ENCODE measurements at places on chromosomes 16 and 17.

- DNase-seq, result no peak
These were observed 13.5 kb upstream of the PLEKHG4 start for GRCh38 chr16:67265834-67266233.

GRCh38 chr17:29933379-29933778 lies 3.4 kb upstream of the SSH2 start:
- no peak for DNase-seq

GRCh38 chr16:64809876-64810629 lies 311.8 kb downstream of the CDH11 start:
- DNase-seq, result no peak

DNA sequence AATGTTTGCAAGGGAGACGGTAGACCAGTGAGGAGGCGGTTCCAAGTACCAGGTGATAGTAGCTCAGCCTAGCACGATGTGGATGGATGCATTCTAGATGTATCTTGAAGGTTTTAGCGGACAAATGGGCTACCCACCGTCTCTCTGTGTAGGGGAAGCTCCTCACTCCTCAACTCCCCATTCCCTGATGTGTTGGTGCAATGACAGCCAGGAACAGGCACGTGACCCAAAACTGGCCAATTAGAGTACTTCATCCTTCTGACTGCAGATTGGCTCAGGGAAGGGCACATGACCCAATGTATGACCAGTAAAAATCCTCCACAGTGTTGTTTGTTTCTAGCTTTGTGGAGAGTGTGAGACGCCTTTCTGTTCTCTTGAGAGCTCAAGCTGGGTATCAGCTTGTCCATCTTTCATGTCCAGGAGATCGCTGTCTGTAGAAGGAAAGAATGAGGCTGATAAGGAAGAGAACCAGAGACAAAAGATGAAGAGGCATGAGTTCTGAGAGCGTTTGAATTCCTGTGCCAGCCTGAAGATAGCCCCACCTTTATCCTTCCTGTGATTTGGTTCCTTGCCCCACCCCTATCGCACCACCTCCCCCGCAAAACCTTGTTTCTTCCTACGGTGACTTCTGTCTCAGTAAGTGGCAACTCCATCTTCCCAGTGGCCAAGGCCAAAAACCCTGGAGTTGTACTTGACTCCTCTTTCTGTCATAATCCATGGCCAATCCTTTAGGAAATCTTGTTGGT lies 2.3 kb upstream of the BORCS6 start:
- peak; percentile 52 for DNase-seq

DNA sequence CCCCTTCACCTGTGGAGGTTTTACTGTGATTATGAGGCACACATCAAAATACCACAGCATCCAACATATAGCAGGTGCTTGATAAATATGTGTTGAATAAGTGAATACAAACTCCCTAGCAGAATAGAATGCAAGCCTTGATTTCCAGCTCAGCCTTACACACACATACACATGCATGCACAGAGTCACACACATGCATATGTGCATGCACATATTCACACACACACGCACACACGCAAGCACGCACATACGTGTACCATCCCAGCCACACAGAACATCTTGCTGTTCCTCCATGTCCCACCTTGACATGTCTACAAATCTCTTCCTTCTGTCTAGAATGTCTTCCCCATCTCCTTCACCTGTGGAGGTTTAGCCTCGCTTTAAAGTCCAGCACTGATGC lies 160.1 kb downstream of the GRIN2A start:
- no peak for DNase-seq

GRCh38 chr17:46013127-46013501 lies 14.1 kb downstream of the STH start:
- DNase-seq, result no peak

DNA sequence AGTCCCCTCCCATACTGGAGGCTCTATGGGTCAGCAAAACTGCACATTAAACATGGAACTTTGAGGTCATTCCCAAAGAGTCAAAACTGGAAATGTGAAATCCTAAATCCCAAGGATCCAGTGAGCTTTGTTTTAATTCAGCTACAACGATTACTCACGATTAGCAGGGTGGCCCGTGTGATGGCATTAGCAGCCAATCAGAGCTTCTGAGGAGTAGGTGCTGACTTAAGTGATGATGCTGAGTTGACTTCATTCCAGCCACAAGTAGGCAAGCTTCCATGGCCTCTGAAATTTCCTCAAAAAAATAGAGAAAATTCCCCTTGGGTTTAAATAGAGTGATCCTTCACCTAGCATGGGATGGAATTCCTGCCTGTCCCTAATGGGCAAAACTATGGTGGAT lies 28.1 kb upstream of the BEAN1 start:
- no peak for DNase-seq

DNA sequence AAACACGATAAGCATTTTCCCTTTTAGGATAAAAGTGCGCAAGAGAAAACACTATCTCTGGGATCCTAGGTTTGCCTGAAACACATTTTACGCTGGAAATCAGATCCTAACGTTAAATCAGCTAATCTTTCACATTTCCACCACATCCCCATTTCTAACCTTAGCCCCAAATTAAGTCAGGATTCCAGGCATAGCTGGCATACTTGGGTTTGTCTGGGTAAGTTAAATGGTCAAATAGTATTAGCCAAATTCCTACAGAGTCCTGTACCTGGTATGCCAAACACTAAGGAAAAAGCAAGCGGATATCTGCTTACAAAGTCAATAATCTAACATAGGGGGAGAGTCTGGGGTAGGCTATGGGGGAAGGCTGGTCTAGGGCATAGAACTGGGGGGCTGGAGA lies 557.4 kb upstream of the ZFHX3 start:
- DNase-seq, result no peak

DNA sequence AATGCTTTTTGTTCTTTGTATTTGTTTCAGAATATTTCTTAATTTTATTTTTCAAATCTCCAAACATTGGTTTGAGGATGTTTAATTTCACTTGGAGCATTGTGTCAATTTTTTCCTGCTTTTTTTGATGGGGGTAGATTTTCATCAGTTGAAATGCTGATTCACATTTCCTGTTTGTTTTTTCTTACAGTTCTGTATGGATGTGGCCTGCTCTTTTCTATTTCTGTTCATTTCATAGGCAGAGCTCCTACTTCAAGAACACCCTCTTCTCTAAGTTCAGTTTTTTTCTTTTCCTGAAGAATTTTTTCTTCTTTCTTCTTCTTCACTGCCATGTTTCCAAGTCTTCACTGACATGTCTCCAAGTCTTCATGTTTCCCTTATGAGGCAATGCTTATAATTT lies 8.8 kb downstream of the MBTD1 start:
- no peak for DNase-seq

DNA sequence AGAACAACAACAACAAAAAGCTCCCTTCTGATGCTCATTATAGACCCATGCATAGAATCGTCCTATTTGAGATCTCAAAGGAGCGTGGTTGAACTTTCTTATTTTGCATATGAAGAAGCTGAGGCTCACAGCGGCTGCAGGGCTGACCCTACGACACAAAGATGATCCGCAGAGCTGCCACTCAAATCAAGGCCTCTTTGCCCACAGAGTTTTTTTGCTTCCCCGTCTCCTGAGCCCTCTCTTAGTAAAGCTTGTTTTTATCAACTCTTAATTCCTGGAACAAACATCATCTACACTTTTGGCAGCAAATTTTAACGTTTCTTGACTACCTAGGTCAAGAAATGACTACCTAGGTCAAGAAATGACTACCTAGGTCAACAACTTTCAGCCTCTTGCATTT lies 73.7 kb downstream of the C16orf95 start:
- DNase-seq, result no peak

DNA sequence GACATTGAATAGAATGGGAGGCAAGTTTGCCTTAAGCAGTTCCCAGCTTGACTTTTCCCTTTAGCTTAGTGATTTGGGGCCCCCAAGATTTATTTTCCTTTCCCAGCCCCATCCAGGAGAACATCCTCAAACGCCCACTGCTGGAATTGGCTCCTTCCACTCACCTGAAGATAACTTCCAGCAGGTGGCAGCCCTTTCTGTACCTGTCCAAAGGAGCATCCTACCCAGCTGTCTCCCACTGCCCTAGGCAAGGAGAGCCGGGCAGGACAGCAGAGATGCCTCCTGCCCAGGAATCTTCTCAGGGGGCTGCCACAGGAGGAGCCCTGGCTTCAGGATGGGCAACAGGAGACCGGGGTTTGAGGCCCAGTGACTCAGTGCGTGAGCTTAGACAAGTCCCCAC lies 6.4 kb downstream of the CACNG5 start:
- DNase-seq, result no peak

- no peak for DNase-seq
These were observed 119.2 kb upstream of the C17orf78 start for GRCh38 chr17:37256627-37257026.

DNA sequence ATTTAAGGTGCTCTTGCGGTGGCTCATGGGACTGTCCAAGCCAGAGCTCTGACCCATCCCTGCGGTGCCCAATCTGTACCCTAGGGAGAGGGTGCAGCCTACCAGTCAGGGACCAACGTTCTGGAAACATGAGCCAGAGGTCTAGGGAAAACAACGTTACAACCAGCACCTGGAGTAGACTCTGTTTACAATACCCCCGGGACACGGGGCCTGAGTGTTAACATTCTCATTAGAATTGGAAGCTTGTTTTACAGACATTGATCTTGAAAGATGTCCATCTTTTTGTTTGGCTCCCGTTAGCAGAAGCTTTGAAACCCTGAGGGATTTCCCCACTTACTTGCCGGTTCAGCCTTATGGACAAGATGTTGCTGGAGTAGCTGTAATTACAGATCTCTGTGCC lies 6.9 kb downstream of the WIPI1 start:
- DNase-seq, result no peak

- no peak for DNase-seq
These were observed 50.2 kb downstream of the PDPK1 start for GRCh38 chr16:2587891-2588565.

DNA sequence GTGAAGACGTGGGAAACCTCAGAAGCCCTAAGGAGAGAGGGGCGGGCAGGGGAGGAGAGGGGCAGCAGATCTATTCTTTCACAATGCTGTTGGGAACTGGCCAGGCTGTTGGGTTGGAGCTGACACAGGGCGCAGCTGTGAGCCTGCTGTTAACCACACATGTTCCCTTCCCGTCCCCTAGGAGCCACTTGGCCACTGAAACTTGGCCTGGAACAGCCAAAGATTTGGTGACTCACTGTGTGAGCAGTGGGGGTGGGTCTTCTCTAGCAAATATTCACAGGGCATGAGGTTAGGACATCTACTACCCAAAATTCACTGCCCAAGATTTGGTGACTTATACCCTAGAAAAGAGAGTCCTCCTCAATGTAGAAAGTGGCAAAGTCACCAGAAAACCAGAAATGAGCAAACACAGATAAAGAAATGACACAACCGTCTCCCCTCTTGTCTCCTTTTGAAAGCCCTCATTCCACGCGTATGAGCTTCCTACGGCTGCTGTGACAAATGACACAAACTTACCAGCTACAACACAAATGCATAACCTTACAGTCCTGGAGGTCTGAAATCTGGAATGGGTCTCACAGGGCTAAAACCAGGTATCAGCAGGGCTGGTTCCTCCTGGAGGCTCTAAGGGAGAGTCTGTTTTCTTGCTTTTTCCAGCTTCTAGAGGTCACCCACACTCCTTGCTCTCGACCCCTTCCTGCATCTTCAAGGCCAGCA lies 6.3 kb downstream of the TBC1D16 start:
- DNase-seq, result no peak

- no peak for DNase-seq
These were observed 107.1 kb downstream of the STX8 start for GRCh38 chr17:9468532-9468931.

GRCh38 chr16:67284699-67285646 lies 5.6 kb downstream of the PLEKHG4 start:
- DNase-seq, result no peak

GRCh38 chr16:21698169-21699032 lies 34.6 kb downstream of the OTOA start:
- DNase-seq, result no peak

GRCh38 chr17:66667491-66668030 lies 167.4 kb upstream of the CACNG5 start:
- DNase-seq, result peak; percentile 67

- peak; percentile 14 for DNase-seq
These were observed 183.0 kb downstream of the FOXL1 start for GRCh38 chr16:86761111-86762031.

- DNase-seq, result no peak
These were observed 38.1 kb downstream of the SHCBP1 start for GRCh38 chr16:46583036-46583435.

DNA sequence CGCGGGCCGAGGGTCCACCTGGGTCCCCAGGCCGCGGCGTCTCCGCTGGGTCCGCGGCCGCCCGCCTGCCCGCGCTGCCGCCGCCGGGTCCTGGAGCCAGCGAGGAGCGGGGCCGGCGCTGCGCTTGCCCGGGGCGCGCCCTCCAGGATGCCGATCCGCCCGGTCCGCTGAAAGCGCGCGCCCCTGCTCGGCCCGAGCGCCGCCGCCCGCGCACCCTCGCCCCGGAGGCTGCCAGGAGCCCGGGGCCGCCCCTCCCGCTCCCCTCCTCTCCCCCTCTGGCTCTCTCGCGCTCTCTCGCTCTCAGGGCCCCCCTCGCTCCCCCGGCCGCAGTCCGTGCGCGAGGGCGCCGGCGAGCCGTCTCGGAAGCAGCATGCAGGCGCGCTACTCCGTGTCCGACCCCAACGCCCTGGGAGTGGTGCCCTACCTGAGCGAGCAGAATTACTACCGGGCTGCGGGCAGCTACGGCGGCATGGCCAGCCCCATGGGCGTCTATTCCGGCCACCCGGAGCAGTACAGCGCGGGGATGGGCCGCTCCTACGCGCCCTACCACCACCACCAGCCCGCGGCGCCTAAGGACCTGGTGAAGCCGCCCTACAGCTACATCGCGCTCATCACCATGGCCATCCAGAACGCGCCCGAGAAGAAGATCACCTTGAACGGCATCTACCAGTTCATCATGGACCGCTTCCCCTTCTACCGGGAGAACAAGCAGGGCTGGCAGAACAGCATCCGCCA lies 504 bp downstream of the FOXC2 start:
- no peak for DNase-seq

DNA sequence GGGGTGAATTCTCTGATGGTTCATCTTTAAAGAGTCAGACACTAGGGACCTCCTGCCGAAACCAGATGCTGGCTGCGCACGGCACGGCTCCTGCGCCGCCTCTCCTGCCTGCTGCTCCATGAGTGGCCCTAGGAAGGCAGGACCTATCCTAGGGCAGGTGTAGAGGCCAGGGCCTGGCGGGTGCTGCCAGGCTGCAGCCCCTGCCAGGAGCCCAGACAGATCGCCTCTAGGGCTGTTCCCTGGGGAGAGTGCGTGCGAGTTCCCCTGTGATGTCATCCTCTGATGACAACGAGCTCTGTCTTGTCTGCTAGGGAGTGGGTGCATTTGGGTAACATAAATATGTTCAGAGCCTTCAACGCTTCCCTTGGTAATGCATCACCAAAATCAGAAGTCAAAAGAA lies 23.9 kb downstream of the SLC38A10 start:
- DNase-seq, result no peak

GRCh38 chr17:80492343-80493136 lies 16.1 kb upstream of the NPTX1 start:
- no peak for DNase-seq
